ENCODE measurements at places on chromosomes 2 and 18. TPM values are rescaled to one million over a fixed set of nuclear protein-coding genes. Genes with fewer than 3 reads are reported as not detected.

Gene CPO
- not detected for total RNA-seq

DNA sequence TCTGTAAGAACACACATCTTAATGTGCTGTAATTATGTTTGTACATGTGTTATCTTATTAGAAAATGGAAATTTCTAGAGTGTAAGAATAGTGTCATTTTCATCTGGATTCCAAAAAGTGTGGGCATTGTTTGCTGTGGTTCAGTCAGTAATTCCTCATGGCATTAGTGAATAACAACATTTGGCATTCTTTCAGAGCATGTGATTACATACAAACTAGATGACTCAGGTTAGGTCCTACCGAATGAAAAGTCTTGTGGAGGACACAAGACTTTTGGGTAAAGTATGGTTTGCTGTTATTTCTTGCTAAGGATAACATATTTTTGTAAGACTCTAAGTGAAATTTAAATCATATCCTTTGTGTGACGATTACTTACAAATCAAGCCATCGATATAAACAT, 593.1 kb upstream of the NRXN1 start:
- peak; percentile 58 for DNase-seq

Gene XIRP2
- total RNA-seq: not detected

Gene CACNB4
- 2.9 TPM for total RNA-seq

Gene POMC
- total RNA-seq: not detected

DNA sequence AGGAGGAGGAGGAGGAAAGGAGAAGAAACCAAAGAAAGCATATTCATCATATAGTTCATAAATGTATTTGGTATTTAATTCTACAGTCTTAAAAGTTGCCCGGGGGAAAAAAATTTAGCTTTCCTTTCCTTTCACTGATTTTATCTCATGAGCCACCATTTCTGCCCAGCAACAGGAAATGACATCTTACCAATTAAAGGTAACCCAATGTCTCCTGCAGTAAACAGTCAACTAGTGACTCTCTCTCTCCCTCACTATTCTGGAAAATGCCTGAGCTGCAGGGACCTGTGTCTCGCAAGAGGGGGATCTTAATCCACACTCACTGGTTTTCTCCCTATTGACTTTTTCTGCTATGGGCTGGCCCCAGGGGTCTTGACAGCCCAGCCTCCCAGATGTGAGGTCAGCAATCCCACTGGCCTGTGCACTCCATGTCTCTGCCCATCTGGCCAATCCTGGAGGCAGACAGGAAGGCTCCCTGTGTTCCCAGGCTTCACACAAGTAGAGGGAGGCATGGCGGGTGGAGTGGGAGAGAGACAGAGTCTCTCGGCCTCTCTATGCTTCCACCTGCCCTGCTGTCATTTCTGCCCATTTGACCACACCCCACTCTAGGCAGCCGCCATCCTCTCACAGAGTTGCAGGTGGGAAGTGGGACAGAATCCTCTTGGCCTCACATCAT, 85.4 kb upstream of the CABLES1 start:
- DNase-seq: no peak

- peak; percentile 67 for DNase-seq
These were observed 386.9 kb downstream of the FIGN start for GRCh38 chr2:163348857-163349380.

Gene DUSP2
- 0.95 TPM for total RNA-seq

GRCh38 chr2:147525819-147526489, 318.9 kb upstream of the ACVR2A start:
- no peak for DNase-seq

- DNase-seq: peak; percentile 14
These were observed 2.6 kb downstream of the RAD51AP2 start for GRCh38 chr2:17515652-17516051.

DNA sequence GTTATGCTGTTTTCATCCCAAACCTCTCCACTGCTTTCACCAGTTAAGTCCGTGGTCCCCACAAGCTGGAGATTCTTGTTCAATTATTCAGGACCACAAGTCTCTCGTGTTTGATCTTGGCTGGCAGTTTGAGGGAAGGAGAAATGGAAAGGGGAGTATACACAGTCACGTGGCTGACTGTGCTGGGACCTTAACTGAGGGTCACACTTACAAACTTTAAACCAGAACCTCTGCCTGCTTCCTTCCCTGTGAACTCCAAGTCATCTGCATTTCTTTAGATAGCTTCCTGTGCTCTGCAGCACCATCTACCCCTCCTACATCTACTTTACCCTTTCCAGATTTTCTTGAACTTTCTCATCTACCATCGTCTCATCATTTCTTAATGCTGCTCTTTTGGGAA, 91.7 kb downstream of the ARHGEF4 start:
- no peak for DNase-seq

Gene SKOR2
- not detected for total RNA-seq

DNA sequence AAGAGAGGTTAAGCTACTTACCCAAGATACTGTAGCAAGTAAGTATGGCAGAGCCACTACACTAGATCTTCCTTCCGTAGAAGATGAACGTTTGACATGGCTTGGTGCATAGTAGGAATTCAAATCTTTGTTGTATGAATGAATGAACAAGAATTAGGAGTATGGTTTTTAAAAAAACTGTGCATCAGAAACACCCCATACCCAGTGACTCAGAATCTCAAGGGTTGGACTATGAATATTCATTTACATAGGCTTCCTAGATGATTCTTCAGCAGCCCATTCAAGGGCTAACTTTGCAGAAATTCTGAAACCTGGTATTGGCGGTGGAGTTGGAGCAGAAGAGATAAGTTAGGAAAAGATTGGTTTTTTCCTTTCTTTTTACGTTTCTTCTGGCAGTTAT, 5.4 kb downstream of the ACTR3 start:
- peak; percentile 29 for DNase-seq

GRCh38 chr2:115460008-115460407, 1017.6 kb downstream of the DPP10 start:
- no peak for DNase-seq

DNA sequence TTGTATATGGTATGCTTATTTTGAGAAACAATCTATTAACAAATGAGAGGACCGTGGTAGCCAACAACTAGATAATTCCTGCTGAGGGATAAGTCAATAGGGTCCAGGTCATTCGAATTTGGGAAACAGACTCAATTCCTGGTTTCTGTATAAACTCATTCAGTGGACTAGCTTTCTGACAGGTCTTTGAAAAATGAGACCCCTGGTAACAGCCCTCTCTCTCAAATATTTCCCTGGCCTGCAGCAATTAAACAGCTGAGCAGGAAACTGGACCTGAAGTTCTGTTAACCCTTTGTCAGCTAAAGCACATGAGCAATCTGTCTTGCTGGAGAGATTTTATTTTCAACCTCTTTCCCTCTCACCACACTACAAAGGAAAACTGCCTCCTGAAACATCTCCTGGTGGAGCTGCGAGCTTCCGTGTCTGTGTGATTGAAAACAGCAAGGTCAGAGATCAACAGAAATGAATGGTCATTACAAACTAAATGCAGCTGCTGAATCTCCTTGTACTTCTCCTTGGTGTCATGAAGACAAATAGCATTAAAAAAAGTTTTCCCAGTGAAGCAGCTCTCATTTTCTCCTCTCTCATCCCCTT, 70.3 kb upstream of the CCDC85A start:
- no peak for DNase-seq

GRCh38 chr18:49788327-49788898, 24.9 kb downstream of the ACAA2 start:
- DNase-seq: peak; percentile 25

- DNase-seq: no peak
These were observed 57.3 kb downstream of the RHOB start for GRCh38 chr2:20504174-20504573.

DNA sequence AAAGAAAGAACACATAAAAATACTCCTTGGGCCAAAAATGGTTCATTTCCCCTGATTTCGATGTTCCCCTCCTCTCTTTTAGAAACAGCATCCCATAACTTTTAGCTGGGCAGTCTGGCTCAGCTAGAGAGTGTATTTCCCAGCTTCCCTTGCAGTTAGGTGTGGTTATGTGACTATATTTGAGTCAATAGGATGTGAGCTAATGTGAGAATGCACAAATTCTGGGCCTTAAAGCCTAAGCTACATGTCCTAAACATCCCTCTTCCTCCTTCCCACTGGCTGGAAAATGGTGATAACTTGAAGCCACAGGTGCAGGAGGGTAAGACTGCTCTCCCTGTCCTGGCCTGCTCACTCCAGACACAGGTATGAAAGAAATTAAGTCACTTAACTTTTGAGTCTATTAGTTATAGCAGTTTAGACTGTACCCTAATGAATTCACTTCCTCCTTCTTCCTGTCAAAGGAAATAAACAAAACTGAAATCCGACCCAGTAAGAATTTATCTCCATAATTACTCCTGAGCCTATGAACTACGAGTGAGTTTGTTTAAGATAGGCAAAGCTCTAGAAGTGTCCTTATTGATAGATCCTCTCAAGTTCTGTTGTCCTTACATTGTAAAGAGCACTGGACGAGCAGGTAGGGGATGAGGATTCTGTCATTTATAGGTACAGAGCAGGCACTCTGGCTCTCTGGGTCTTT, 177.6 kb downstream of the MTX2 start:
- no peak for DNase-seq

- peak; percentile 85 for DNase-seq
These were observed 90.2 kb upstream of the ODC1 start for GRCh38 chr2:10538224-10538894.

DNA sequence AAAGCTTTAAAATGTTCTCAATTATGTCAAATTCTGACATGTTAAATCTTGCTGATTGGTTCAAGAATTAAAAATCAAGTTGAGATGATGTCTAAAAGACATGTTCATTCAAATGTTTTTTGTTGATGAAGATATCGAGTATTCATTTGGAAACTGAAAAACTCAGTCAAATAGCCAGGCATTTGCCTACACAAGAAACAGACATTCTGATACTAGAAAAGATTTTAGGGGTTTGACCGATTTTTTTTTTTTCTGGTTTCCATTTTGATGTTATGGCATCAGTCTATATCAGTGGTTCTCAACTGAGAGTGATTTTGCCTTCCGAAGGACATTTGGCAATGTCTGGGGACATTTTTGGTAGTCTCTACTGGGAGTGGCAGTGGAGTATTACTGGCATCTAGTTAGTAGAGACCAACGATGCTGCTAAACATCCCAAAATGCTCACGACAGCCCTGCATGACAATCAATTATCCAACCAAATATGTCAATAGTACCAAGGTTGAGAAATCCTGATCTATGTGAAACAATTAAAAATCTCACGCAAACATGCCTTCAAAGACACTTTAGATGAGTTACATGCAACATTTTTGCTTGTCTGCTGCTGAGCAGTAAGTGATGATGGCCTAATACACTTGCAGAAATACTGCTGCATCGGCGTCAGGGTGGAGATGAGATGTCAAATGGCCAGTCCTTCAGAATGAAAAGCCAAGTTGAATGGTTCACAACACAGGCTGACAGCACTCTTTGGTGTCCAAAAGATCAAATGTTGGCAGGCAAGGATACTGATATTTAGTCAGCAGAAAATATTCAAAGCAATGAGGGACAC, 12.5 kb downstream of the RASGRP3 start:
- DNase-seq: no peak

Gene SRD5A2
- not detected for total RNA-seq
